ENCODE measurements at places on chromosomes 16 and 17.

DNA sequence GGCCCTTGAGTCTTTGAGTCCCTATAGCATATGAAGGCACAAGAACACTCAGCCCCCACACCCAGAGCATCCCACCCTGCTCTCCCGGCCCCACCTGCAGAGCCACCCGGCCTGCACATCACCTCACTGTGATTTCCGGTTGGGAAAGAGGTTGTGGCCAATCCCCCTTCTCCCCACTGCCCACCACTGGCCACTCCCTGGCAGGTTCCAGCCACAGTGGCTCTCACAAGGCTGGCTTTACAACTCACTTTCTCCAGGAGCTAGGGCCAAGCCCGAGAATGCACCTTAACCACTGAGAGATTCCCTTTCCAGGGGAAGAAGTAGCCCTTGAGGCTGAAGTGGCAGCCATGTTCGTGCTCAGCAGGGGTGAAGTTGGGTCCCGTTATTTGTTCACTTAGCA is 123.9 kb downstream of the C16orf78 start:
- no peak for DNase-seq

GRCh38 chr16:86062271-86062965 is 163.5 kb downstream of the IRF8 start:
- no peak for DNase-seq

GRCh38 chr17:65131946-65132345 is 5.2 kb upstream of the RGS9 start:
- DNase-seq, result no peak

- no peak for DNase-seq
Observed at GRCh38 chr17:10229181-10229580, 30.8 kb upstream of the GAS7 start.

DNA sequence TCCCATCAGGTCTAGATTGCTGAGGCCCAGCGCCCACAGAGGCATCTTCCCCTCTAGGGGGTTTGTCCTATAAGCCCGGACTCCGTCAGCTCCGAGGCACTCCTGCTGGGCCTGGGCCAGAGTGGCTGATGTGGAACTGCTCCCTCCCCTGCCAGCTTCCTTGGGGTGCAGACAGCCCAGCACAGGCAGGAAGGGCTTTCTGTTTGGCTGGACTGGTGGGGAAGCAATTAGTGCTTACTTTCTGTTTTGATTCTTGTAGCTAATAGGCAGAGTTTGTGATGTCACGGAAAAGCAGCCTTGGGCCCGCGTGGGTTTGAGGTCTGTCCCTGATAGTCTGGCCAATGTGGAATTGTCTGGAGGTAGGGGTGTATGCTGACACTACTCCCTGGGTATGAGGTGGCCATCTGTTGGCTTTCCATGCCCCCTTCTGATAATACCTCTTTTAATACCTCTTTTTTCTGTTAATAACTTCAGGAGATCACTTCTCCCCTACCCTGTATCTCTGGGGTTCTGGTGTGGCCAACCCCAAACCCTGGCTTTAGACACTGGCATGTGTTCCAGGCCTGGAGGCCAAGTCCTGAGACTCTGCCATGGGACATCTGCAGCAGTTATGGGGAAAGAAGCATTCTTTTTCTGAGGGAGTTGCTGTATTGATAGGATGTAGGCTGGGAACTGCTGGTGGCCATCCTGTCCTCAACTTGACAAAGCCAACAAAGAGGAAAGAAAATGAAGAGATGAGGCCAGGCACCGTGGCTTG is 190.9 kb downstream of the RAB11FIP4 start:
- no peak for DNase-seq

- DNase-seq, result no peak
Observed at GRCh38 chr17:48236681-48237134, 129.1 kb downstream of the SNX11 start.

DNA sequence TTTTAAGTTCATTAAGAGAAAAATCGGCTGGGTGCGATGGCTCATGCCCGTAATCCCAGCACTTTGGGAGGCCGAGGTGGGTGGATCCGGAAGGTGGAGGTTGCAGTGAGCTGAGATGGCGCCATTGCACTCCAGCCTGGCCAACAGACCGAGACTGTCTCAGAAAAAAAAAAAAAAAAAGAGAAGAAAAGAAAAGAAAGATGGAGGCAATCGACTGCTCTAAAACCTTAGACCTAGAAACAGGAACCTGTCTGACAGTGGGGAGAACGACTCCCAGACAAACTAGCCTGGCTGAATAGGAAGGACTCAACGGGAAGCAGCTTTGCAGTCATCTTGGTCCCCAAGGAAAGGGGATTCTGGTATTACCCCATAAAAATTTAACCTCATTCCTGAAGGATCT is 13.7 kb downstream of the MRC2 start:
- no peak for DNase-seq

All from stimulated activated CD8-positive, alpha-beta memory T cell treated with anti-CD3 and anti-CD28 coated beads, Interleukin-2, amount 100 ng/mL, for 1 hour (primary cell).